Fibroblast of the aortic adventitia (primary cell): ENCODE measurements at places on chromosomes 16 and 17.

DNA sequence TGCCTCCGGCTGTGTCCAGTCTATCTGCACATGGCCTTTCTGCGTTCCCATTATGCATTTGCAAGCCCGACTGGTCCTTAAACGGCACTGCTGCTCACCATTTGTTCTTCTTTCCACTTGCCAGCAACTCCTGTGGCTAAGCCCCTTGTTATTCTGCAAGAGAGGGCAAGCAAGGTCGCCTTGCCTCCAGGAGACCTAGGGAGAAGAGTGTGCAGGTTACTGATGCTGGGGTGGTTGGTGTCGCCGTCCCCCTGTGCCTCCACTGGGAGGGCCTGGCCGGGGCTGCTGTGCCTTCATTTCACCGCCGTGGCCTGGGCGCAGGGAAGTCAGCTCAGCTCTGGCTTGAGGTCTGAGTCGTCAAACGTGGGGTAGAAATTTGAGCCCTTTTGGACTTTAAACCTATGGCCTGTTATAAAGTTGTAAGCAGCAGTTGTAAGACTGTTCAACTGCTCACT lies 12.7 kb downstream of the SLC6A4 start:
- no peak for DNase-seq

DNA sequence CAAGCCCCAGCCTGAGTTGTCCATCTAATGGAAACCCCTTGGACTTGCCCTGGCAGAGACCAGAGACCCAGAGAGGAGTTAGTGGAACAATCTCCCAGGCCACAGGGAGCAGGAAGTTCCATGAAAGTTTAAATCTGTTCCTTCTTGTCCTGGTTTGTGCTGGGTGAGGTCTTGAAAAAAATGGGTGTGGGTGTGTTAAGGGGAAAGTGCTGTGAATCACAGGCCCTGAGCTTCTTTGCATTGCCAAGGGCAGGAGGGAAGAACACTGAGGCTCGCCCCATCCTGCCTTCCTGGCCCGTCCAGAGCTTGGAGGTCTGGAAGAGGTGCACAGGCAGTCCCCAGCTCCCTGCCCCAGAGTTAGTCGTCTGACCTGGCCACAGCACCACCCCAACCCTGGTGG lies 2.3 kb downstream of the ADORA2B start:
- peak; percentile 73 for DNase-seq

- no peak for DNase-seq
These were observed 94.4 kb downstream of the STXBP4 start for GRCh38 chr17:55062921-55063320.

DNA sequence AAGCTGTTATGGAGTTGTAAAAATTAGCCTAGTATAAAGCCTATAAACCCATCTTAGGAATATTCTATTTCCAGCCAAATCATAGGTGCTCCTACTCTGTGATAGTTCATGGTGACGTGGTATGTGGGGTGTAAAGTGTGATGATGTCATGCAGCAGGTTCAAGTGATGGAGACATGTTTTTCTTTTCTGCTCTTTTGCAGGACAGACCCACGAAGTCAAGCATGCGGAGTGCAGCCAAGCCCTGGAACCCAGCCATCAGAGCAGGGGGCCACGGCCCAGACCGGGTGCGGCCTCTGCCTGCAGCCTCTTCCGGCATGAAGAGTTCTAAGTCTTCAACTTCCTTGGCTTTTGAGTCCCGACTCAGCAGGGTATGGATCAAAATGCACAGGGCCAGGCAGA lies 87.3 kb downstream of the SPECC1 start:
- no peak for DNase-seq

- DNase-seq: no peak
These were observed 255.7 kb downstream of the RBFOX3 start for GRCh38 chr17:79355165-79355564.

DNA sequence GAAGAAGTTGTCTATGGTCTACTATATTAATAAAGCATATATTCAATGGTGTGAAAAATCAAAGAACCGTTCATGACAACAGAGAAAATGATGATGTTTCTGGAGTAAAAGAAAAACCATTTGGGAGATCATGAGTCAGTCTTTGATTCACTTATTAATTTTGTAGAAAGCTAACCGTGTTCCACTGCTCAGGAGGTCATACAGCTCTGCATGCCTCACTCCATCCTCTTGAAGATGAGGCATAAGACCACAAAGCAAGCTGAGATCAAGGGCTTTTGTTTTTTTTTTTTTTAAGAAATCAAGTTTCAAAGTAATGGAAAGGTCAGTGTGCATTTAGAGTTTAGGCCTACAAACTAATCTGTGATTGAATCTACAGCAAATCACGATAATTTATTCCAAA lies 206.4 kb downstream of the CEP112 start:
- DNase-seq: no peak

DNA sequence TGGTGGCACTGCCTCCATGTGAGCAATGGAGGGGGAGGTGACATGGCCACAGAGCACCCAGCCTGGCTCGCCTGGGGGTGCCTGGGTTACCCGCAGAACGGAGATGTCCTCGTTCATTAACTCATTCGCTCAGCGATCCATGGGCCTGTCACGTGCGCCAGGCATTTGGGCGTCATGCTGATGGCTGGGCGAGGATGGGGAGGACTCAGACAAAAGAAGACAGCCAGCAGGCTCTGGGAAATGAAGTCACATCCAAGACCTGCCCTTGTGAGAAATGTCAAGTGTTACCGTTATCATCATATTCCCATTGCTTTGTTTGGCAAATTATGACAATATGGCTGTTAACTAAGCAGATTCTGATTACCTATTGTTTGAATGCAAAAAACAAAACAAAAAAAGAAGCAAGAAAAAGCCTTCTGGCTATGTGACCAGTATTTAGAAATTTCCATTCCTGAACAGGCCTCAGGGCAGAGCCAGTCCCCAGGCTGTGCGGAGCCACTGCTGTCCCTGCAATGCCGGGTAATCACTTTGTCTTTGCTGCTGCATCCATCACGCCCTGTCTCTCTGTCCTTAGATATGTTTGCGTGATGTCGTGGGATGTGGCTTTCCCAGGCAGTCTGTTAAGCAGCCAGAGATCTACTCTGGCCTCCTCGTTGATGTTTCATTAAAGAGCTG lies 57.9 kb downstream of the CMIP start:
- DNase-seq: no peak

DNA sequence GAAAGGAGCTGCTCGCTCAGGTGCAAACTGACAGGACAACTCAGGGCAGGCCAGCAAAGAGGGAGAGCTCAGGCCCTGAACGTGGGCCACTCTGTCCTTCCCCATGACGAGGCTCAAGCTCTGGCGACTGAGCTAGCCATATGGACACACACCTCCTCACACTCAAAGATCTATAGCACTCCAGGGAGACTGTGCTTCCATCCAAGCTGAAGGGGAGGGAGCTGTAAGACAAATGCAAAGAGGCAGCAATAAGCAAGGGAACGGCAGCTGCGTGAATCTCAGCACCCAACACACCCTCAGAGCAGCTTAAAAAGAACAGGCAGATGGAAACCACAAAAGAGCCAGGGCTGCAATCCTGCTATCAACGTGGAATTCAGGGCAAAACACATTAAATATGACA lies 13.5 kb downstream of the NUDT16L1 start:
- no peak for DNase-seq

- DNase-seq: no peak
These were observed 28.6 kb downstream of the CD300LG start for GRCh38 chr17:43875476-43876147.

DNA sequence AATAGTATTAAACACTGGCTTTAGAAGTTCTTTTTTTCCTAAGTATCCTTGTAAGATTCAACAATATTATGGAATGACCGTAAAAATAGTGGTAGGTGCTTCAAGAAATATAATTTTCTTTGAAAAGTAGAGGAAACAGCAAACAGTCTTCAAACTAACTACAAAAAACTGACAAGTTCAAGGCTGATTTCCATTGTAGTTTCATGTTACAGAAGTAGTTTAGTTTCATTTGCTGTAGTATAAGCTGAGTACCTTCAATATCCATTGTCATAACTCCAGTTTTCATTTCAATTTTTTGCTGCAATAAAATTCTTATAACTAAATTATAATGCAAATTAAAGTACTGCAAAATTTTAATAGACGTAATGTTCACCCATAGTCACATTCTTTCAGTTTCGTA lies 19.3 kb downstream of the PHKB start:
- no peak for DNase-seq

DNA sequence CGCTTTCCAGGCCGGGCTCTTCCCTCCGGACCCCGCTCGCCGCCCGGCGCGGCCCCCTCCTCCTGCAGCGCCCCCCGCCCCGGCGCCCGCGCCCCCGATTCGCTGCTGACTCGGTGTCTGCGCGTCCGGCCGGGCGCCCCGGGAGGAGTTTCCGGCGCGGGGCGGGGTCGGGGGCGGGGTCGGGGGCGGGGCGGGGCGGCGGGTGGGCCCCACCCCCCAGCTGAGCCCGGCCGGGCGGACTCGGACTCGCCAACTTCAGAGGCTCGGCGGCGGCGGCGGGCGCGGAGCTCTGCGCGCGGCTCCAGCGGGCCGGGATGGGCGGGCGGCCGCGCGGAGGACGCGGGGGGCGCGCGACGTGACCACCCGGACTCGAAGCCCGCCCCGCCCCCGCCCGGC lies at the start of gene METRNL:
Gene METRNL, plus strand, starts transcription at position 258 of the 396 bp plus-strand sequence. CDS start 207 bp downstream, outside the sequence.
- DNase-seq: peak; percentile 56

- no peak for DNase-seq
These were observed 11.2 kb downstream of the PIK3R5 start for GRCh38 chr17:8954339-8954738.
